ENCODE measurements at places on chromosomes 5 and 9. TPM values are rescaled to one million over a fixed set of nuclear protein-coding genes. Genes with fewer than 3 reads are reported as not detected.

The TIMD4 gene
- total RNA-seq = 0.35 TPM

The RALGPS1 gene
- total RNA-seq = 5.4 TPM

The IFNA13 gene
- not detected for total RNA-seq

The TLX3 gene
- 0.35 TPM for total RNA-seq

The TXNDC8 gene
- total RNA-seq = not detected

DNA sequence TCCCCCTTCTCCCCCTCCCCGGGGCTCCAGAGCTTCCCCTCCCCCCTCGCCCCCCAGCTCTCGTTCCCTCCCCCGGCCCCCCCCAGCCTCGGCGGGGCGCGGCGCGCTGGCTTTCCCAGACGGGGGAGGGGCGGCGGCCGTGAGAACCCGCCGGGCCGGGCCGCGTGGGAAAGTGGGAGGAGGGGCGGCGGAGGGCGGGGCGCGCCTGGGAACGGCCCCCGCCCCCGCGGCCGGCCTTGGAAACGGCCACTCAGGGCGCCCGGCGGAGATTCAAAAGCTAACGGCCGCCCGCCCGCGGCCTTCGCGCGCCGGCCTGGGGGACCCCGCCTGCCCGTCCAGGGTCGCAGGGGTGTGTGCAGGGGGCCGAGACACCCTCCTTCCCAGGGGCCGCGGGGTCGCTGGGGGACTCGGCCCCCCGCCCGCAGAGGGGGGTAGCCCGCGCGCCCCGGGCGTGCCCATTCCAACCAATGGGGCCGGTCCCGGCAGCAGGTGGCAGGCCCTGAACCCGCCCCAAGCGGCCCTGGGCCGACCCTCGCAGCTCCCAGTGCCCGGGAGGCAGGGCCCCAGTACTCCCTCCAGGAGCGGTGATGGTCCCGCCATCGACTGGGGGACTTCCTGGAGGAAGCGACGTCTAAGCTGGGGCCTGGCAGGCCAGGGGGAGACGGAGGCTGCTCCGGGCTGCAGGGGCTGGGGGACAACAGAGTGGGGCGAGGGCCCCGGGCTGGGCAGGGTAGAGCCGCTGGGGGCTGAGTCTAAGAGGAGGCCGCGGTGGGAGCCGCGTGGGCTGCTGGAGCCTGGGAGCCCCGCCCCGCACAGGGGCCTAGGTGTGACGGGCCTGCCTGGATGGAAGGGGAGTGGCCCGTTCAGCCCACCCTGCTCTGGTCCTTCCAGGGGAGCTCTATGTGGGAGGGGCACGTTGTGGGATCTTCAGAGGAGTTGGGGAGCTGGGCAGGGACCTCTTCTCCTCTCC lies 14.2 kb upstream of the NRARP start:
- DNase-seq = no peak

DNA sequence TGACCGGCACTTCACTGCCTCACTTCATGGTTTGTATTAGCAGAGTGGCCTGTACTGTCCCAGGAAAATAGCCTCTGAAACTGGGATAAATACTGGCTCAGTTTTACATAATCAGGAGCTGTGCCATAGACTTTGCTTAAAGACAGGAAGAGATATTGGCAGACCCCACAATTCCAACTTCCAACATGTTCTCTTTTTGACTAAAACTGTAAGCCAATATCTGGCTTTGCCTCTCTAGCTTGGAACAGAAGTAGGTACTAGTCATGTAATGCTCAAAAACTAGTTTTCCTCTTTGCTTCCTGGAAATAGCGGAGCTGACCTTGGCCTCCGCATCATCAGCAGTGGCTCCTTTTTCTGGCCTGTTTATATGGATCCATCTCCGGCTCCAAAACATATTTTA lies 276.9 kb downstream of the CDH9 start:
- no peak for DNase-seq

DNA sequence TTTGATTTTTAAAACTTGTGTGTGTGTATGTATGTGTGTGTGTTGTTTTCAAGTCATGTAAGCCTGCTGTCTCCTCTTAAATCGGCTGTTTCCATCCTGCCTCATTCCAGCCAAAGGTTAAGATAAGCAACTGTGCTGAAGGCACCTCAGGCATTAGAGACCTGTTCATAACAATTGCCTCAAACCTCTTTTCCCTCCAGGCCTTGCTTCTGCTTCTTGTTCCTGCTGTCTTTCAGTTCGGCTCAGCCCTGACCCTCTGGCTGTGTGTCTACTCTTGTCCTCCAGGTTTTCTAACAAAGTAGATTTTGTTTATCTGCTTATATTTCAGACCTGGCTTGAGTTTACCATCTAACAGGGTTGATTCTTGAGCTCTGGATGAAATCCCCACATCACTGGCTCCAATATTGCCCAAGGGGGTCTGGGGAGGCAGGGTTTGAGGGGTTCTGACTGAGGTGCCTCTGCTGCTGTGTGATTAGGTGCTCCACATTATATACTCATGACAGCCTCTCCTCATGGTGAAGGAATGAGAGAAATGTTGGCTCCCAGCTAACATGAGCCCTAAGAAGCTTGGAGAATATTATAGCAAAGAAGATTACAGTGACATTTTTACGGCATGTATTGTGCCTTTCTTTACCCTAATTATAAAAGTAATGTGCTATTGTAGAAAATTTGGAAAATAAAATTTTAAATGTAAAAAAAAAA lies 229.7 kb upstream of the PIK3R1 start:
- DNase-seq = no peak

GRCh38 chr9:99211746-99212145 lies 10.0 kb downstream of the ALG2 start:
- DNase-seq = no peak

DNA sequence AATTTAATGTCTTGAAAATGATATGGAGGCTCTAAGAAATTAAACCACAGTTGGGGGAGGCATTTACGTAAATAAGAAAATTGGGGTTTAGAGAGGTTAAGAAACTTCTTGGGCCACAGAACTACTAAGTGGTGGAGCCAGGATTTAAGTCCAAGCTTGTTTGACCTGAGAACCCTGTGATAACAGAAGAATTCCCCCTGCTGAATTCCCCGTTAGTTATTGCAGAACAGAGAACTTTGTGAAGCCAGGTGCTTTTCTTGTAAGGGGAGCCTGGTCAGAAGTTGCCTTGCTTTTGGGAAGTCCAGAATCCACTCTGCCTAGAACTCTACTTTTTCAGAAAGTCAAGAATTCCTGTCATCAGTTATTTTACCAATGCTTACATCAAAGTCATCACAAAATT lies 309.3 kb upstream of the SEMA6A start:
- no peak for DNase-seq

- no peak for DNase-seq
These were observed 212.5 kb downstream of the FANCC start for GRCh38 chr9:95104980-95105379.

Data from renal cortical epithelial cell (primary cell).